ENCODE measurements at places on chromosomes 2 and 18.
A peak's percentile ranks its signal among the peaks of the same experiment; 100 is the strongest.

- peak; percentile 60 for DNase-seq
Measured at GRCh38 chr2:218378053-218378452, 4.0 kb upstream of the SLC11A1 start.

GRCh38 chr2:2581331-2582159, 250.5 kb upstream of the MYT1L start:
- no peak for DNase-seq

DNA sequence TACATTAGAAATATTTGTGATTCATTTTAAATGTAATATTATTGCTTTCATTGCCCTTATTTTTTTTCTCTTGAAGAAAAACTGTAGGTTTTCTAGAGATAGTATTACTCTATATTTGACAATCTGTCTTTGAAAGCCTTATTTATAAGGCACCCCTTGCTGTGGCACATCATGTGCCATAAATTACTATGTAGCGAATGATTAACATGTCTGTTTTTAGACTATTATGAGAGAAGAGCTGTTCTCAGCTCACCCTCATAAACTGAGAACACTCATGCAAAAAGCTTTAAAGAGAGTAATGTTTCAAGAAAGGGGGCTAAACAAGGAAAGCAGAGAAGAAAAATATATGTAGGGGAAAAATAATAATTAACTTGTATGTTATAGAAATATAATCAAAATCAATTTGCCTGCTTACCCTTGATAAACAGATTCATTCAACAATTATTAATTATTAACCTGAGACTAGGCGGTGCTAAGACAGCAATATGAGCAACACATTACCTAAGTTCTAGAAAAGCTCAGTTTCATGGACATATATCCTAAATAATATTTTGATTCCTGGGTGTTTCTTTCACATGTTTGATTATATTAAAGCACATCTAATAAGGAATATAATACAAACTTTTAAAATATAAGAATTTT, 69.0 kb downstream of the RAB3GAP1 start:
- DNase-seq: no peak

GRCh38 chr2:121790276-121790956, 35.0 kb downstream of the TSN start:
- DNase-seq: peak; percentile 87

GRCh38 chr18:8998481-8999217, 103.8 kb upstream of the NDUFV2 start:
- no peak for DNase-seq

DNA sequence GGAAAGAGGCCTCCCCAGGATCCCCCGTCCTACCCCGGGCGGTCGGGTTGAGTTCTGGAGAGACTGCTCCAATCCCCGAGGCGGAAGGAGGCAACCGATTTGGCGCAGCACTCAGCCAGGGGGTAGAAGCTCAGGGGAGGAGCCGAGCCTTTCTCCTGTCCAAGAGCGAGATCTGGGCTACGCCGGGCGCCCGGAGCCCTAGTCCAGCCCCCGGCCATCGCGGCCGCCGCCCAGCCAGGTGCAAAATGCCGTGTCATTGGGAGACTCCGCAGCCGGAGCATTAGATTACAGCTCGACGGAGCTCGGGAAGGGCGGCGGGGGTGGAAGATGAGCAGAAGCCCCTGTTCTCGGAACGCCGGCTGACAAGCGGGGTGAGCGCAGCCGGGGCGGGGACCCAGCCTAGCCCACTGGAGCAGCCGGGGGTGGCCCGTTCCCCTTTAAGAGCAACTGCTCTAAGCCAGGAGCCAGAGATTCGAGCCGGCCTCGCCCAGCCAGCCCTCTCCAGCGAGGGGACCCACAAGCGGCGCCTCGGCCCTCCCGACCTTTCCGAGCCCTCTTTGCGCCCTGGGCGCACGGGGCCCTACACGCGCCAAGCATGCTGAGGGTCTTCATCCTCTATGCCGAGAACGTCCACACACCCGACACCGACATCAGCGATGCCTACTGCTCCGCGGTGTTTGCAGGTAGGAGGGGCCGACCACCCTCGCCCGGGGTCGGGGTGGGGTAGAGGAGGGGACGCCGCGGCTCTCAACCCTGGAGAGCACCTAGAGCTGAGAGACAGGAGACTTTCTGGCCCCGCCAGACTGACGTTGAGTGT, at the start of gene DYSF:
Gene DYSF (plus strand): TSS at position 158 of the 817 bp plus-strand sequence.
- DNase-seq: no peak

GRCh38 chr2:82120654-82121053, 1816.1 kb upstream of the LRRTM1 start:
- no peak for DNase-seq

GRCh38 chr2:138078153-138078552, 113.9 kb downstream of the HNMT start:
- no peak for DNase-seq

GRCh38 chr18:70261141-70261788, 27.6 kb upstream of the SOCS6 start:
- DNase-seq: no peak

- DNase-seq: no peak
Measured at GRCh38 chr2:85577386-85578242, at the start of gene VAMP8. Gene VAMP8, plus strand, starts transcription at chr2:85577586. Its CDS starts 61 bp downstream, at chr2:85577647.

DNA sequence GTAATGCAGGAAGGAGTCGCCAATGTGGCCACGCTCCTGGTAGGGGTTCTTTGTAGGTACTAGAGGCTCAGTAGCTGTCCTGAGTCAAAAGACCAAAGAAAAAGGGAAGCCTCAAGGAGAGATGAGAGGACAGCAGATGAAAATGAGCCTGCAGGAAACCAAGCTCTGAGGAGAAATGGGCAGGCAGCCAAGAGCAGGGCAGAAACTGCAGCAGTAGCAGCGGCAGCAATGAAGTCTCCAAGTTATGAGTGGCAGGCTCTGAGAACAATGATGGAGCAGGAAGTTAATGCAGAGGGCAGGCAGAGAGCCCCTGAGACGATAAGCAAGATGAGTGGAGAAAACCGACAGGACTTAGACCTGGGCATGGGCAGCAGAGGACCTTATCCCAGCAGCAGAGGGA, 48.2 kb upstream of the TMEM200C start:
- no peak for DNase-seq

DNA sequence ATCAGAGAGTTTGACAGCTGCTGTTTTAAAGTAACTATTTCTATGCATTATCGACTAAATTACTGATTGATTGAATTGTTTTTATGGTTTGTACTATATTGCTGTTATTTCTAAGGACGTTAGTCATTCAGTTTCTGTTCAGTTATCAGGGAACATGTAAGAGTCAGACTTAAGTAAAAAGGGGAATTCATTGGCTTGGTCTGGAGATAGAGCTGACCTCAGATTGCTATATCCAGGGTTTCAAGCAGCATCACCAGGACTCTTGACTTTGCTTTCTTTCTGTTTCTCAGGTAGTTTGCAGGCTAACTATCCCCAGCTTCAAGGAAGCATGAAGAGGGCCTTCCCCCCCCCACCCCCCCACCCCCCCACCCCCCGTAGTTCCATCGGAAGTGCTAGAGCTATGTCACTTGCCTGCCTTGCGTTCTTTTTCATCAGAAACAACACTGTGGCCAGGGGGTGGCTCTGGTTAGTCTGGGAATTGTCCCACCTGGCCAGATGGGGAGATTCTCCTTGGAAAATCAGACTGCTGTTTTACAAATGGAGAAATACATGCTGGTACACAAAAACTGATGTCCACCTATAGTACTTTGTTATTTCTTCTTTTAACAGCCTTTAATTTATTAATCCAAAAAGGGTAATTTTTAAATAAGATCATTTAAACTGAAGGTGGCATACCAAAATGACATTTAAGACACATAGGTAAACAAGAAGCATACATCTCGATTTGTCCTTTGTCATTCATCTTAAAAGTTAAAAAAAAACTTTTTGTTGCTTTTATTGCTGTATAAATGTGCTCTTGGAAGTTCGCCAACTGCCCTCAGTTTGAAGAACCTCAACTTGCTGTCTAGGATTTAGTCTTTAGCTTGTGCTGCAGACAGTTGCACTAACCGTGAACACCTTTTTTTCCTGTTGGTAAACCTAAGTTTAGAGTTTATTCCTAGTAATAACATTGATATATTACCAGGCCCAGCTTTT, 9.4 kb downstream of the SMAD4 start:
- no peak for DNase-seq

DNA sequence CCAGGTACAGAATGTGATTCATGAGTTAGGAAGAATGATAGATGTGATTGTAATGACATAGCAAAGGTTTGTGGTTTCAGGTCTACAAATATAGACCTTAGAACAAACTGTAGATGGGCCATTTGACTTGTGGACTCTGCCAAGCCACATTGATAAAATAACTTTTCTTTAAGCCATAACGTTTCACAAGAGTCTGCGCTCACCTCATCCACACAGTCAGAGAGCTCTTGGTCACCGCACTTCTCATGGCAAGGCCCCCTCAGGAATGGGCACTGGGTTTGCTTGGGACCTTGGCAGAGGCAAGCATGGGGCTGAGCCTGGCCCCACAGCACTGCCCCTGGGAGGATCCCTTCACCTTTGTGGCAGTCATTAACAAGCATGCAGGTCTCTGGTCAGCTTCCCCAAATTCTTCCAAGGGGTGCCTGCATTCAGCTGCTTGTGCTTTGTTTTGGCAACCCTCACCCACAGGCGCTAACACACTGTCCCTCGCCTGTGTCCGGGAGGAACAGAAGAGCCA, 14.0 kb downstream of the ARMC9 start:
- no peak for DNase-seq

GRCh38 chr2:235352541-235352940, 141.3 kb upstream of the AGAP1 start:
- no peak for DNase-seq

DNA sequence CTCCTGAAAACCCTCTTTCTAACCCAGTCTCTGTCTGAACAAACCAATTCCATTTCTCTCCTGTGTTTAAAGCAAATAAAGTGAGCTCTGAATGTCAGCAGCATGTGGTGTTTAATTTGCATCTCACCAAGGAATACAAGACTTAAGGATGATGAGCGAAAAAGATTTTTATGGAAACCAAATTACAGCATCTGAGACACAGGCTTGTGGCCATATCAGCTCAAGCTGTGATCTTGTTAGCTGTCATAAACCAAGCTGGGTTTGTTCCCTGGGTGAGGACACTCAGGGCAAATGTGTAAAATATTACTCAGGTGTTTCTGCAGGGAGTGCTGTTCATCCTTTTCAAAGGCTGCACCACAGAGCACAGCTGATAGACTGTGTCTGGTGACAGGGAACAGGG, 129.3 kb upstream of the REV1 start:
- DNase-seq: no peak

DNA sequence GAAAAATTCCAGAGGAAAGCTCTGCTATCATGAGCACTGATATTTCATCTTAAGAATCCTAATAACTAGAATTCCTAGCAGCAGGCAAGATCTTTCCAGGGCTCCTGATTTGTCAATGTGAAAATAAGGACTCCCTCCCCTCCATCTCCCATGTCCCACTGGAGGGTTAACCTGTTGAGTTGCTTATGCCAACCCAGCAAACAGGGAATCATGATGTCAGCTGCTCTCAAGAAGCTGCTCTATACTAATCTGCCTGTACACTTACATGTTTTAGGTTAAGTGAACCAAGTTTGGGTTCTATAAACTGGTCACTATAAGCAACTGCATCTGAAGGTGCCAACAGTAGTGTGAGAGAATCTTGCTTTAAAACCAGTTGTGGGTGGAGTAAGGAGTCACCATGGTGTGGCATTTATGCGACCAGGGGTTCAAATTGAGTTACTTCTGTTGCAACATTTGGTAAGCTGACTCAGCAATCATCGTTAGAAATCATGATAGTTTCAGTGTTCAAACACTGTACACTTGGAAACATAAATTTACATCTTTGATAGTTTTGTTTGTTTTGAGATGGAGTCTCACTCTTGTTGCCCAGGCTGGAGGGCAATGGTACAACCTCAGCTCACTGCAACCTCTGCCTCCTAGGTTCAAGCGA, 53.4 kb downstream of the STK25 start:
- DNase-seq: no peak

GRCh38 chr2:158266111-158266510, 164.4 kb downstream of the UPP2 start:
- DNase-seq: no peak

- DNase-seq: no peak
Measured at GRCh38 chr2:54411801-54412354, 44.2 kb upstream of the SPTBN1 start.

DNA sequence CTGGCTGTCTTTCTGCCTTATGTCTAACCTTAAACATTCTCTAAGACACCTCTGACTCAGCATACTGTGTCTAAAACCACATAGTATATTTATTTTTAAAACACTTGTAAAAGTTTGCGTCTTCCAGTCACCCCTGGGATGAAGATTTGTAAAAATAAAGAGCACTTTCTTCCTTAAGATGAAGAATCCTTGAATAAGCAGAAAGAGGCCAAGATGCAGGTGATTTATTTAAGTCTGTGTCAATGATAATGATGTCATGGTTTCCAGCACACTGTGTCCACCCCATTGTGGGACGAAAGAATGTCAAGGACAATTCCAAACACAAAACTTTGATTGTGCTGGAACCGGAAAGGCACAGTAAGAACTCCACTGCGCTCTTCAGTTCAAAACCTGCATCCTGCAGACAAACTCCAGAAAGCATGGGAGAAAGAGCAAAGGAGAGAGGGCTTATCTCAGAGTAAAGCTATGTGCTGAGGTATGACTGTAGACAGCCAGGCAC, 92.9 kb downstream of the ZEB2 start:
- no peak for DNase-seq

GRCh38 chr2:155867564-155867963, 465.0 kb downstream of the NR4A2 start:
- DNase-seq: no peak

GRCh38 chr2:21452263-21452662, 328.5 kb downstream of the TDRD15 start:
- DNase-seq: no peak

DNA sequence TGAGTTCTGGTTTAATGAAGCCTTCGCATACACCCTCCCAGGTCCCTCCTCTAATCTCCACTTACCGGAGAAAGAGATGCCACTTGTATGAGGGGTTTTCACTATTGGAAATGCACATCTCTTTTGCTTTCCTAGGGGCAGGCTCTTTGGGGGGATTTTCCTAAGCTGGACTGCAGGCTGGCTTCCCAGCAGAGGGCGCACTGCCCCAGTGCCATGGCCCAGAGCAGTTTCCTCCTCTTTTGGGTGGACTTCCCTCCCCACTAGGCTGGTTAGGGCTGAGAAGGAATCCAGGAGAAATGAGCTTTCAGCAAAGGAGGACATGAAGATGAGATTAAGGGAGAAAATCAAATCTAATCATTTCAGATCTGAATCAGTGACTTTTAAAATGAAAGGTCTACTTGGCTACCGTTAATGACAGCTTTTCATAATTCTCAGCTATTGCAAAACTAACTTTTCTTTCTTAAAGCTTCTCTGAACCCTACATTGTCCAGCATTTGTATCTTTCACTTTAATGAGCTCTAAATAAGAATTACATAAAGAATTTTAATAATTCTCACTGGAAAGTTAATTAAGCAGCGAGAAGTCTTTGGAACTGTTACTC, 784.1 kb upstream of the FANCL start:
- DNase-seq: peak; percentile 25
